Activated CD4-positive, CD25-positive, alpha-beta regulatory T cell (primary cell): ENCODE measurements at places on chromosomes 3 and 15.

- DNase-seq, result no peak
These were observed 7.8 kb upstream of the AEN start for GRCh38 chr15:88613074-88613944.

DNA sequence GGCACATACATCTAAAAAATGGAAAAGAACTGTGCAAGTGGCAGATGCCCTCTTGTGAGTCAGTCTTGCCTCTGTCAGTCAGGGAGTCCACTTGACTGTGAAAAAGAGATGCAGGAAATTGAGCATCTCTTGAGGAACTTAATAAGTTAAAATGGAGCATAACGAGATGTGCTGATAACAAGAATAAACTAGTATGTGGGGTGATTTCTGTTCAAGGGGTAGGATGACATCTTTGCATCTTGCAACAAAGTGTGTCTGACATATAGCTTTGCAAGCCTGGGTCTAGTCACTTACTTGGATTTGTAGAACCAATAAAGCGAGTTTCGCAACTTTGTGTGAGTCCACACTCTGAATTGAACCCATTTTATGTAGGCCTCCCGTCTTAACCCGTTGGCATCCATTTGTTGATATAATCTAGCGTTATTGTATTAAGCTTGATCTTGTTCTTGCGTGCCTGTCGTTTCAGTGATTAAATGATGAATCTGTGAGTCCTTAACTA, 2.2 kb downstream of the USP3 start:
- no peak for DNase-seq

DNA sequence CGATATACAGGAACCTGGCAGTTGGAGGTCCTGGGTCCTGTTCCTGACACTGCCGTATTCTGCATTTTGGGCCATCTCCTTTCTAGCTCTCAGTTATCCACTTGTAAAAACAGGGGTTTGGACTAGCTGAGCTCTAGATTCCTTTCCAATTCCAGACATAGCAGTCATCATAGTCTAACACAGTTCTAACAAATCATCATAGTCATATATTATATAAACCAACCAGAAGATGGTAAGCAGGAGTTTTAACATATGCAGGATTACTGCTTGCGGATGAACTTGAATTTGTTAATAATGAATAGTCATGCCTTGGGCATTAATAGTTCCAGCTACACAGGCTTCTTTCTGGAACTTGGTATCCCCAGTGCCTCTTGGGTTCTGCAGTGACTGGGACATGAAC, 26.6 kb downstream of the MASP1 start:
- no peak for DNase-seq

DNA sequence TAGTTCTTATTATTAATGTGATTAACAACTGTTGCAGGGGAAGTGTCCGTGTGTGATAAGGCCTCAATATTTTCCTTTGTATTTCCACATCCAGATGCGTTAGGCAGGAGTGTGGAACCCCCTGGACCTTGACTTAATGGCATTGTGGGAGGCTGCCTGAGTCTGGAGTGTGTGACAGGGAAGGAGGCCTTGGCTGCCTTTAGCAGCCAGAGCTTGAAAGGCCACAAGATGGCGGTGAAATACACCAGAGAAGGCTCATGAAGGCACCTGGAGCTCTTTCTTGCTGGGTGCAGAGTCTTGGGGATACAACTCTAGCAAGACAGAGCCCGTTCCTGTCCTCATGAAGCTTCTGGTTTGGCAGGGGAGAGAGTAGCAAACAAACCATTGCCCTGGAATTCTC, 36.9 kb downstream of the POLR2M start:
- DNase-seq, result no peak

- DNase-seq, result no peak
These were observed at the start of gene IGDCC3 for GRCh38 chr15:65377976-65378366. Gene IGDCC3 (minus strand): TSS chr15:65378002. CDS start chr15:65377788, 214 bp downstream.

- DNase-seq, result no peak
These were observed 28.2 kb downstream of the MYEF2 start for GRCh38 chr15:48149858-48150257.
